CD4-positive, alpha-beta memory T cell (primary cell): ENCODE measurements at places on chromosomes 3 and 15. TPM values are rescaled to one million over a fixed set of nuclear protein-coding genes. Genes with fewer than 3 reads are reported as not detected.

Gene PRSS50
- not detected for total RNA-seq

Gene GOLGA8N
- total RNA-seq, result 7.0 TPM

Gene GOLGA8J
- 0.20 TPM for total RNA-seq

GRCh38 chr15:73781038-73781925 lies 28.1 kb upstream of the INSYN1 start:
- no peak for DNase-seq
- no peaks in the 10 kb centered on the region for H3K27me3 ChIP-seq
- H3K4me3 ChIP-seq, result no peak overlapping the region
- H3K27ac ChIP-seq, result no peak overlapping the region
- H3K36me3 ChIP-seq, result no peaks in the 10 kb centered on the region
- no peaks in the 10 kb centered on the region for H3K4me1 ChIP-seq

Gene DNASE1L3
- total RNA-seq, result not detected
